ENCODE measurements at places on chromosomes 13 and 19.

GRCh38 chr13:62432906-62433305 lies 1017.3 kb upstream of the PCDH20 start:
- DNase-seq: no peak

- DNase-seq: no peak
These were observed 474 bp upstream of the IFT88 start for GRCh38 chr13:20566468-20566897.

GRCh38 chr13:75514080-75514995 lies 23.3 kb downstream of the COMMD6 start:
- no peak for DNase-seq

DNA sequence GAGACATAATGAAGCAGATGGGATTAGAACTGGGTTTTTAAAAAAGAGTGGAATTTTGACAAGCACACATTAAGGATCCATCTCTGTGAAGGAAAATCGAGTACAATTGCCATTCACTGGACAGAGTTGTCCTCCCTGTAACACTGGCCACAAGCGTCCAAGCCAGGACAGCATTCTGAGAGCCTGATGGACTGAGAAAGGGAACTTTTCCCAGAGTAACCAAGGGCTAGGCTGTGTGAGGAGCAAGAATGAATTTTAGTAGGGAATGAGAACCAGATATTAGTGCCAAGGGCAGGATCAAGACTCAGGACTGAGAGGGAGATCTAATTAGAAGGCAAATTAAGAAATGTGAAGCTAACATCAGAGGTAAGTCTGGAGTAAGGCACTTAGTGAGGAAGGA lies 73.1 kb downstream of the DCLK1 start:
- no peak for DNase-seq

- peak; percentile 46 for DNase-seq
These were observed 103.5 kb upstream of the TSC22D1 start for GRCh38 chr13:44679597-44679996.

GRCh38 chr19:43078311-43078710 lies 4.2 kb downstream of the PSG2 start:
- DNase-seq: peak; percentile 38

GRCh38 chr13:113783966-113784644 lies 25.1 kb downstream of the TMEM255B start:
- DNase-seq: no peak

DNA sequence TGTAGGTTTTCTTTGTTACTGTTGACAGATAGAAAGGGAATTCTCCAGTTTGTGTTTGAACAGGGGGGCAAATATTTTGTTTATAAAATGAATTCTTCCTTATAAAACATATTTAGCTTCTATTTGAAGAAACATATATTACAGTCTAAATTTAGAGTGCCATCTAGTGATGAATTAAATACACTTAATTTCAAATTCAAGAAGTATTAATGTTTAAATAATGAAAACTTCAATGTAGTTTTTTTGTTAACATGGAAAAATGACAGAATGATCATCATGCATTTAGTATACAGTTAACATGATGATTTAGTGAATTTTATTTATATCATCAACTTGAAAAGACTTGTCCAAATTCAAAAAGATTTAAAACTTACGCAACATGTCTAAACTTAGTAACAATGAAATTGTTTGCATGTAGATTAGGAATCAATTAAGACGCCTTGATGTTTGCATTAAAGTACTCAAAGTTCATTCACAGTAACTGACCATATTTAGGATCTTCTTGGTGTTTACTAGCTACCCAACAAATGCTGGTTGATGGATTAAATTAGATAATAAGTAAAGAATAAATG lies 765.9 kb upstream of the SLITRK1 start:
- DNase-seq: peak; percentile 57

All from adipocyte (in vitro differentiated cells).